ENCODE measurements at places on chromosomes 1 and 21.
A peak's percentile ranks its signal among the peaks of the same experiment; 100 is the strongest.

DNA sequence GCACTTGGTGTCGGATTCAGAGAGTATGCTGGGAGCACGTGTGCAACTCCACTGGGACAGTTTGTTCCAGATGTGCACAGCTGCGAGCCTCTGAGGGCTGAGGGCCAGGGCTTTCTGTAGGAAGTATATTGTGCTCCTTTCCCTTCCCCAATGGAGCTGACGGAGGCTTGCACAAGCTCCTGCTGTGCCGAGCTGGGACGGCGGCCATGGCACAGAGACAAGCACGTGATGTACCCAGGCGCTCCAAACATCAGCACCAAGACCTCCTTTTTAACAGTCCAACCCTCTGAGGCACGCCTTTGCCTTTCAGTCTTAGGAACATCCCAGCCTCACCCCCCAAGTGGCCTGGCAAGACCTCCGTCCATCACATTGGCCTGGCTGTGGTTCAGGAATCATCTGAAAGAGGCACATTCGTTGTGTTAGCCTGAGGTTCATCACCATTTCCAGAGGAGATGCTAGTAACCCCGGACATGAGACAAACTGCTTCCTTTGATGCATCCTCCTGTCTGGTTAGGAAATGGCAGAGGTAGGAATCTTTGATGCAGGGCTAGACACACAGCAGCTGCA lies 339.2 kb upstream of the KAZN start:
- DNase-seq: no peak

- DNase-seq: no peak
Observed at GRCh38 chr1:41533731-41534080, 49.2 kb upstream of the EDN2 start.

- DNase-seq: peak; percentile 3
Observed at GRCh38 chr21:46110499-46111192, 12.7 kb downstream of the COL6A2 start.

- DNase-seq: no peak
Observed at GRCh38 chr1:219902951-219903350, 25.4 kb downstream of the SLC30A10 start.

DNA sequence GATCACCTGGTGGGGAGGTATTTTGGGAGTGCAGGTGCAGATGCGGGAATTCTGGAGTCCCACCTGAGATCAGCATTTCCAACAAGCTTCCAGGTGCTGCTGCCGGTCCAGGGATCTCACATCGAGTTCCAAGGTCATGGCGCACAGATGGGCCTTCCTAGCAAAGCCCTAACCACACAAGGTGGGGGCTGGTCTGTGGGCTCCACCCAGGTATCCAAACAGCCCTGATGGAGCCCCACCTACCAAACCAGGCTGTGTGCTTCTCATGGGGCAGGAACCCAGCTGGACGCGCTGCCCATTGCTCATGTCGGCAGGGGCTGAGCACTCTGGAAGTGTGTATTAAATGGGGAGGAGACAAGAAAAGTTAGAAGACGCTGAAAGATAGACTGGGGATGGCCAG lies 35.0 kb upstream of the TMEM51 start:
- DNase-seq: no peak

GRCh38 chr1:166283190-166283589 lies 116.4 kb upstream of the FAM78B start:
- DNase-seq: no peak

DNA sequence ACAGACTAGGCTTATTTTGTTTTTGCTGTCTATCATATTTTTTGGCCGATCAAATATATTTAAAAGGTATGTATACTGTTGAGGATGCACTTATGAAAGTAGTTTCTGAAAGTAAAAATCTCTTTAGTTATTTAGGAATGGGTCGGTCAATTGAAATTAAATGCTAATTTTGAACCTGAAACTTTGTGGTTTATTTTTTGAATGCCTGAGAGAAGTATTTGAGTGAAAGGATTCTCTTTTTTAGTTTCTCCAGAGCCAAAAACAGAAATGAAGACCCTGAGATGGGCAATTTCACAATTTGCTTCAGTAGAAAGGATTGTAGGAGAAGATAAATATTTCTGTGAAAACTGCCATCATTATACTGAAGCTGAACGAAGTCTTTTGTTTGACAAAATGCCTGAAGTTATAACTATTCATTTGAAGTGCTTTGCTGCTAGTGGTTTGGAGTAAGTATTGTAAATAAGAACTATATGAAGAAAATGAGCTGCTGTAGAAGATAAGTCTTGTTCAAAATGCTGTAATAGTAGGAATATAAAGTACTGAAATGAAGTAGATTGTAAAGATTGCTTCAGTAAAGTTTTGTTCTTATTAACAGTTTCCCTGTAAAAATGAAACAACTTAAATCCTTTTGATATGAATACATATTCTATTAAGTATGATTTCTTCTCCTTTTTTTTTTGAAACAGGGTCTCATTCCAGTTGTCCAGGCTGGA lies 11.5 kb downstream of the USP1 start:
- no peak for DNase-seq

DNA sequence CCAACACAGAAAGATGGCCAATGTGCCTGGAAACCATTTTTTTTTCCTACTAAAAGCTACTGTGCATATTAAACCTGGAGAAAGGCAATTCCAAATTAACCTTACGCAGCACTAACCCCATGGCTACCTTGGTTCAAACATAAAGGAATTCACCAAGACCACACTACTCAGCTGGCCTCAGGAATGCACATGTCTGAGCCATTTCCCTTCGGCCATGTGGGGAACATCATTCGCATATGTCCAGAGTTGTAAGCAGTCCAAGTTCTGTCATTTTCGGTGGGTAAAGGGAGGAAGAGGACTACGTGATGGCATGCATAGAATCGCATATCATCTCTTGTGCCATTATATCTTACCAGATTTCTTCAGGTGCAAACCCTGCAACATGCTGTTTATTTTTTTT lies 175.4 kb downstream of the NTMT2 start:
- DNase-seq: no peak

- DNase-seq: no peak
Observed at GRCh38 chr21:34511787-34512455, at the start of gene KCNE1. Gene KCNE1, minus strand, starts transcription at chr21:34512210. Its CDS starts 62,576 bp downstream, at chr21:34449634.

DNA sequence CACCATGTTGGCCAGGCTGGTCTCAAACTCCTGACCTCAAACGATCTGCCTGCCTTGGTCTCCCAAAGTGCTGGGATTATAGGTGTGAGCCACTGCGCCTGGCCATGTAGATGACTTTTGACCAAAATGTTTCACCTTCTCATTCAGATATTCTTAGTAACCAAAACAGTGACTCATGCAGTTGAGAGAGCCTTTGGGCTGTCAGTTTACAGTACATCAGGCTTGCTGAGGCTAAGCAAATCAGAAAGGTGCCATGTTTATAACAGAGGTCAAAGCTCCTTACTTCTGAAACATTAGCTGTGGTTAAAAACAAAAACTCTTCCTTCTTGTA lies 21.0 kb downstream of the CNIH4 start:
- DNase-seq: no peak

- DNase-seq: no peak
Observed at GRCh38 chr1:196481616-196482015, 126.6 kb downstream of the KCNT2 start.

DNA sequence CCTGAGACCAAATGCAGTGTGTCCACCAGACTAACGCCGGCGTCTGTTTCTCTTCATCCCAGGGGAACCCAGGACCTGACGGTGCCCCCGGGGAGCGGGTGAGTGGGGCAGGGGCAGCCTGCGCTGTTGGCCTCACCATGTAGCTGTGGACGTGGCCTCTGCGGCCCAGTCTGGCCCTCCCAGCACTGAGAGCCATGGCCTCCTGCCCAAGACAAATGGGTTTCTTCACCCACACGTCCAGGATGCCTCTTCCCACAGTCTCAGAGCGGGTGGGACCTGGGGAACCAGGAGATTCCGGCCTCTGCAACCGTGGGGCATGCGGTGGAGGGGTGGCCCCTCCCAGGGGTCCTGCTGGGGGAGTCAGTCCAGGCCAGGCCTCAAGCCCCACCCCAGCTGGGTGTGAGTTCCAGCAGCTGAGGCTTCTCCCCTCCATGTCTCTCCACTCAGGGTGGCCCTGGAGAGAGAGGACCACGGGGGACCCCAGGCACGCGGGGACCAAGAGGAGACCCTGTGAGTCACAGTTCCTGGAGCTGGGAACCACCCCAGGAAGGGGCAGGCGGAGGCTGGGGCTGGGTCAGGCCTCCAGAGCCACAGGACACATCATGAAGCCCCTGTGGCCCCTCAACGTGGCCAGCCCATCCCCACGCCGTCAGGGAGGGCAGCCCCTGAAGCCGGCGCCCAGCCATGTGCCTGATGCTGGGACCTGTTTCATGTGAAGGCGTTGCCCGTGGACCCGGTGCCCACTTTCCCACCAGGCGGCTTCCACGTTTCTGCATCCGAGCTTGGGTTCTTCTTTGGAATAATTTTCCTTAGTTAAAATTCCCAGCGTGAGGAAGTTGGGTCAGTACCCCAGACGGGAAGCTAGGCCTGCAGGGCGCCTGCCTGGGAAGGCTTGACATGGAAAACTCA lies 11.0 kb downstream of the COL6A1 start:
- DNase-seq: no peak

DNA sequence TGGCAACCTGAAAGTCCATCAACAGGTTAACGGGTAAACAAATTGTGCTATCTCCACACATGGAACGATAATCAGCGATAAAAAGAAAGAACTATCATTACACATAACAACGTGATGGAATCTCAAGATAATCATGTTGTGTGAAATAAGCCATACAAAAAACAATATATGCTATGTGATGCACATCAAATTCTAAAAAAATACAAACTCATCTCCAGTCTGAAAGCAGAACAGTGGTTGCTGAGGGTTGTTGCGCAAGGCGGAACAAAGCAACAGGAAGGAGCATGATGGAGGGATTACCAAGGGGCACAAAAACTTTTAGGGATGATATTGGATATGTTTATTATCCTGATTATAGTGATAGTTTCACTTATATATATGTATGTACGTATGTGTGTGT lies 324.8 kb downstream of the VAV3 start:
- DNase-seq: no peak

DNA sequence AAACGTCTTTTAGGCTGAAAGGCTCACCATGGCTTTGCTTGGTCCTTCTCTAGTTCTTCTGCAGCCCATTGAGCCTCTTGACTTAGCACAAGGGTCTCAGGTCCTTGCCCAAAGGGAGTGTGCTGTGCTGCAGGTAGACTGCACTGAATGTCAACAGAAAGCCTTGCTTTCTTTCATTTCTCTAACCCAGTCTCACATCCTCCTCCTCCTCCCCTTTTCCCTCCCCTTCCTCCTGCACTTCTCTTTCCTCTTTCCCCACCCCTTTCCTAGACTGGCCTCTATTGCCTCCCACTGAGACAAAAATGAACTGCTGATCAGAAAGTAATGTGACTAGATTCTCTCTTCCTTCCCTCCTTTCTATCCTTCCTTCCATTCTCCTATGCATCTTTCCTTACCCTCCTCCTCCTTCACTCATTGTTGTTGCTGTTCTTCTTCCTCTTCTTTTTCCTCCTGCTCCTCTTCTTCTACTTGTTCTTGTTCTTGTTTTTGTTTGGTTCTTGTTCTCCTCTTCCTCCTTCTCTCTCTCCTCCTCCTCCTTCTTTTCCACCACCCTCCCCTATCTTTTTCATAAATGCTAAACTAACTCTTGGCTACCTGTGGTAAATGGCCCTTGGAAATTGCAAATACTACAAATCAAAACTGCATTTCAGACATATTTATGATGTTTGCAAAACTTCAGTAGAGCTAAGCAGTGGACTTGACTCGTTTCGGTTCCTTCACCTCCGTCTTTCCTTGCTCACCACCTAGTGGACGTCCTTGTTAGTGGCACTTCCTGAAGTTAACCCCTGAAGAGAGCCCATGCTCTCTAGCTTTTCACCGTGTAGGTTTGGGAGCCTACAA lies at the start of gene SELL:
TSS of gene SELL (minus strand) at position 152 of the 840 bp plus-strand sequence. CDS start at position 30, 122 bp downstream.
- peak; percentile 62 for DNase-seq

- DNase-seq: peak; percentile 61
Observed at GRCh38 chr1:151838222-151839081, 1.2 kb downstream of the C2CD4D start.

GRCh38 chr1:70528590-70529333 lies 117.7 kb downstream of the CTH start:
- DNase-seq: no peak

DNA sequence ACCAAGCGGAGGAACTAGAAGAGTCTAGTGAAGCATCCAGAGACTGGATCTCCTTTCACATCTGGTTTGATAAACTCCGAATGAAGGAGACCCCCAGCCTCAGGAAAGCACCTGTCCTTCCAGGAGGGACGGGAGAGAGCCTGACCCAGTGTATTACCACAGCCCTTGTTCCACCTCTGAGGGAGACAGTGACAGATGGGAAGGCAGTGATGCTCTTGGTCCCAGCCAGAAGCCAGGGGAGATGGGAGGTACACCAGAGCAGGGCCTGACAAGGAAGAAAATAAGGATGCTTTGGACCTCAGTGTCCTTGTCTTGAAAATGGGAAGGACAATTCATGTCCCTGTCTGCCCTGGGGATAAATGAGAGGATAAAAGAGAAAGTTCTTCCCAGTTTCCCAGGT lies 3.5 kb downstream of the KLHDC7A start:
- DNase-seq: no peak

GRCh38 chr1:60930130-60930529 lies 152.2 kb upstream of the NFIA start:
- no peak for DNase-seq

DNA sequence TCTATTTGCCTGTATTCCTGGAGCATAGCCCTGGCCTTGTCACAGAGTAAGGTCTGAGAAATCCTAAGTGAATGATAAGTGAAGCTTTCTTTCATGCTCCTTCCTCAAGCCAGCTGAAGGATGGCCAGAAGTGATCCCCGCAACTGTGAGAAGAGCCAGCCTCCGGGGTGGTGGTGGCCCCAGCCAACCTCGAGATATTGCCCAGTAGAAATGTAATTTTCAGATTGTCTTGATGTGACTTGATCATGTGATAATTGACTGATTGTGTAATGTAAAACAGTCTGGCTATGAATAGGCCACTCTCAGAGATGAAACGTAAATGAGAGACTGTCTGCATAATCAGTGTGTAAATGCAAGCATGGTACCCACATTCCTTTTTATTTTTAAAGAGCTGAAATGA lies 242.4 kb upstream of the CAMK1G start:
- no peak for DNase-seq

GRCh38 chr1:77228836-77229235 lies 9.6 kb upstream of the PIGK start:
- DNase-seq: no peak

- DNase-seq: no peak
Observed at GRCh38 chr1:6775261-6776043, 9.8 kb upstream of the CAMTA1 start.

DNA sequence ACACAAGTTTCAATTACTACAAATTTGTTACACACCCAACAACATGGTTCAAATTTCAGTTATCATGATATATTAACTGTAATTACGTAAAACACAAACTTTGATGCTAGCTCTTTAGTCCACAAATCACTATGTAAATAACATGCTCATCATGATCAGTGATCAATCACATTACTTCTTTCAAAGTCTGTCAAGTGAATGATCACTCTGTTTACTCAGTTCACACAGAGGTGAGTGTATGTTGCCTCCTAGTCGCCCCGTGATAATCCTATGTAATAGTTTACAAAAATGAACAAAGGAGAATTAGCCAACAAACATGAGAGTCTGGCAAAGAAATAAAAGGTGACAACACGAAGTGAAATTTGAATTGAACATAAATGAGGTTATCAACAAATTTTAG lies 14.3 kb downstream of the EDEM3 start:
- no peak for DNase-seq

GRCh38 chr1:67173988-67174387 lies 7.7 kb downstream of the IL23R start:
- no peak for DNase-seq
